ENCODE measurements at places on chromosomes 7 and 10.

GRCh38 chr7:43785420-43785819, 26.9 kb downstream of the BLVRA start:
- no peak for DNase-seq

DNA sequence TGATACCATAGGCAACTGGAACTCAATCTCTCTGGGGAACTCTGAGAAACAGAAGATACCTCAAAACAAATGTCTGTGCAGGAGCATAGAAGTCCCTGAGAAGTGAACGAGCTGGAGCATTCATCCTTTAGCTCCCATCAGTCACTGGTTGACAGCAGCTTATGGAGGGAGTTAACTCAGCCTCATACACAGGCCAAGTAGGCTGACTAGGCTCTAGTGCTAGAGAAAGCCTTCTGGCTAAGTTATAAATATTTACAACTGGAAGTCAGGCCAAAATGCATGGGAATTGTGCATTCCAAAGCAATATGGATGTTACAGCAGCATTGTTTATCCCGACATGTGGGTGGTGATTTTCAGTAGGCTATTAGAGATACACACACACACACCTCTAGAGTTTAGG, 66.5 kb downstream of the ANK3 start:
- no peak for DNase-seq

- no peak for DNase-seq
Observed at GRCh38 chr7:37371755-37372154, 76.9 kb downstream of the ELMO1 start.

GRCh38 chr10:841535-841934, 90.0 kb downstream of the LARP4B start:
- no peak for DNase-seq

- DNase-seq, result no peak
Observed at GRCh38 chr7:362402-363096, 72.6 kb downstream of the FOXL3 start.
